OCI-M1 (cell line): ENCODE measurements at places on chromosomes 7 and 10.

DNA sequence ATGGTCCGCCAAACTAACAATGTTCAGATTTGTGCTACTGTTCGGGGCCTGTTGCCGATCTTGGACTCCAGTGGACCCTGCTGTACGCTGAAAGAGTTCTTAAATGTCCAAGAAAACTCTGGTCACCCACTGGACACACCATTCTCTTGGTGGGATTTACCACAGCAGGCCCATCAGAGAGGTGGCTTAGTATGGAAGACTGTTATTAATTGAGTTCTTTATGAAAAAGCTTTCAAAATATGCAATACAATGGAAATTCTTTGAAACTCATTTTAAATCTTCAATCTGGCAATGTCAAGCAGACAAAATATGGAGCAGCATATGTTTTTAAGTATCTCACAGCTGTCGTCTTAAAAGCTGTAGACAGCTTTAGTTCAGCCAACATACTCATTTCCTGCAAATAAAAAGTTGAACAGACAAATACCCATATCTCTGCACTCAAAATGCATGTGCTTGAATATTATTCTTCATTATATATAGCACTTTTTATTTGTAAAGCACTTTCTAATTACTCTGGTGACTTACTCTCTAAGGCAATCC lies 37.4 kb upstream of the GRM8 start:
- DNase-seq: no peak

DNA sequence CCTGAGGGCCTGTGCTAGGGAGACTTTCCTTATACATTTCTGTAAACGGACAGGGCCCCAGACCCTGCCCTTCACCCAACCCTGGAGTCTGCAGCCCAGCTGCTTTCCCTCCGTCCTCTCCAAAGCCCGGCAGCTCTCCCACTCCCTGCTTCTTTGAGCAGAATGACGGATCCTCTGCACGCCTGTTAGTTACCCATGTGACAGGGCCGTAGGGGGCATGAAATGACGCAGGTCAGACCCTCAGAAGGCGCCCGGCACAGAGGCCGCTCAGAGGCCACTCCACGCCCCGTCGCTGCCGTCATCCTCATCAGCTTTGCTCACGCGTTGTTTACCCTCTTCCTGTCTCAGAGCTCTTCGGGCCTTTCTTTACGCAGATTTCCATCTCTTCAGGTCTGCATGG lies 60.2 kb upstream of the MKRN1 start:
- DNase-seq: no peak

DNA sequence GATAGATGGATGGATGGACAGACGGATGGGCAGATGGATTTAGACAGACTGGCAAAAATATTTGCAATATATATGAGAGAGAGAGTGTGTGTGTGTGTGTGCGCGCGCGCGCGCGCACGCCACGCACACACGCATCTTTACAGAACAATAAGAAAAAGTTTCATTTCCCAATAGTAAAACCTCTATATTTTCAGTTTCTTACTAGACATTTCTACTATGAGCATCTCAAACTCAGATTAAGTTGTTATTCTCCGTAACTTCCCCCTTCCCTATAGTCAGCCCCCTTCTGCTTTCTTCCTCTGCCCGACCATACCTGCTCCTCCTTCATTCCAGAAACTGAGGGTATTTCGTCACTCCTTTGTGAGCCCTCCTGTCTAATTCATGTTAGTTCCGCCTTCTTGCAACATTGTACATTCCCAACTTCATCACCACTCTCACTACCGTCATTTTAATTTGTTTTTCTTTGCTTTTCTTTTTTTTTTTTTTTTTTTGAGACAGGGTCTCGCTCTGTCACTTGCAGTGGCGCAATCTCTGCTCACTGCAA lies 154.4 kb upstream of the SH2B2 start:
- DNase-seq: no peak

GRCh38 chr10:126153711-126154628 lies 234.3 kb downstream of the ADAM12 start:
- no peak for DNase-seq
